CD4-positive, alpha-beta T cell treated with Interleukin-4 for 4 hours (primary cell): ENCODE measurements at places on chromosomes 16 and 17.

GRCh38 chr17:4556996-4557395, 1.8 kb upstream of the MYBBP1A start:
- DNase-seq = no peak

DNA sequence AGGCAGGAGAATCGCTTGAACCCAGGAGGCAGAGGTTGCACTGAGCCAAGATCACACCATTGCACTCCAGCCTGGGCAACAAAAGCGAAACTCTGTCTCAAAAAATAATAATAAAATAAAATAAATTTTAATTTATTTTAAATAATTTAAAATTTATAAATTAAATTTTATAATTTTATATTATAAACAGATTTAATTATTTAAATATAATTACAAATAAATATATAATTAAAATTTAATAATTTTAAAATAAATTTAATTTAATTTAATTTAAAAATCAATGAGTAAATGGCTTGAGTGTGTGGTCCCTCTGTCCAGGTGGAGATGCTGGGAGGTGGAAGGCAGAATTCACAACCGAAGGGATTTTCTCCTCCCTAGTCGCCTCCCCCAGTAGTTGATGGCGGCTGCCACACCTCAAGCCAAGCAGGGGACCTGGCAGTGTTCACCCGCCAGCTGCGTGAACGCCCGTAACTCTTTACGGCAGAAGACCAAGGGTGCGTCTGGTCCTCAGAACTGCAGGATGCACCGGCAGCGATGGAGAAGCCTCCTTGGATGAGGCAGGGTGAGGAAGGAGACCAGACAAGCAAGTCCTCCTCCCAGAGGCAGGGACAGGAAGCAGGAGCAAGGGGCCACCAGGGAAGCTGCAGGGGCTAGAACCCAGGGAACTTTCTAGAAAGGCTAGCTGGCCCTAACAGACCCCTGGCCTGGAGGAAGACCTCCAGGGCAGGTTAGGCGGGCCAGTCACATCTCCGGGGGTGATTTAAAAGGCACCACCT, 22.9 kb upstream of the KRT17 start:
- DNase-seq = no peak

- DNase-seq = no peak
Measured at GRCh38 chr16:76984196-76984595, 206.8 kb upstream of the MON1B start.

DNA sequence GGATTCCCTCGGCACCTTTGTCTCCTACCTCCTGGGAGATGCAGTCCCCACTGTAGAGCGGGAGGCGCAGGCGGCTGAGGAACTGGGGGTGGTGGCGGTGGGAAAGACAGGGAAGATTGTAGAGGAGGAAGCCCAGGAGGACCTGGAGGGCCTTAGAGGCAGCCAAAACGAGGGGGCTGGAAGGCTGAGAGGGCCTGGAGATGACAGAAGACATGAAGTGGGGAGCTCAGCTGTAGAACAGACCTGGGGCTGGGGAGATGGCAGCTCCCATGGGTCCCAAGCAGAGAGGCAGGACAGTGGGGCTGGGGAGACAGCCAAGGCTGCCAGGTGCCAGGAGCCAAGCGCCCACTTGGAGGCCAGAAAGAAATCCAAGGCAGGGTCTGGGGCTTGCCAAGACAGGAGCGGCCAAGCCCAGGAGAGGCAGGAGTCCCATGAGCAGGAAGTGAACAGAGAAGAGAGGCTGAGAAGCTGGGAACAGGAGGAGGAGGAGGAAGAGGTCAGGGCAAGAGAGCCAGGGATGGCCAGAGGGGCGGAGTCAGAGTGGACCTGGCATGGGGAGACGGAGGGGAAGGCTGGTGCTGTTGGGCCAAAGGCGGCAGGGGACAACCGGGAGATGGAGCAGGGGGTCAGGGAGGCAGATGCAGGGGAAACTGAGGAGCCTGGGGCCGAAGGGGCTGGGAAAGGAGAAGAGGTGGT, 803 bp downstream of the APOBR start:
- no peak for DNase-seq

DNA sequence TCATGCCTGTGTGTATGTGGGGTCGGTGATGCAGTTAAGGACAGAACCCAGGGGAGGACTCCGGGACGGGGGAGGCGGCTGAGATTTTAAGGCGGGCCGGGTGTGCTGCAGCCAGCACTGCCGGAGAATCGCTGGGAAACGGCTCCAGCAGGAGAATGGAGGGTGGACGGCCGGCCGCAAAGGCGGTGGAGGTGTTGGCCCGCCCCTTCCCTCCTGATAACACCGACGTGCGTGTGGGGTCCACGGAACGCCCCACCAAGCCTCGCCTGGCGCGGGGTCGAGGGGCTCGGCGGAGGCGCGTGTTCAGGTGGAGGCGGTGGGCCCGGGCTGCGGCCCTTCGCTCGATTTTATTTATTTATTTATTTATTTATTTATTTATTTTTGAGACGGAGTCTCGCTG, 633 bp downstream of the ZNF843 start:
- DNase-seq = no peak

DNA sequence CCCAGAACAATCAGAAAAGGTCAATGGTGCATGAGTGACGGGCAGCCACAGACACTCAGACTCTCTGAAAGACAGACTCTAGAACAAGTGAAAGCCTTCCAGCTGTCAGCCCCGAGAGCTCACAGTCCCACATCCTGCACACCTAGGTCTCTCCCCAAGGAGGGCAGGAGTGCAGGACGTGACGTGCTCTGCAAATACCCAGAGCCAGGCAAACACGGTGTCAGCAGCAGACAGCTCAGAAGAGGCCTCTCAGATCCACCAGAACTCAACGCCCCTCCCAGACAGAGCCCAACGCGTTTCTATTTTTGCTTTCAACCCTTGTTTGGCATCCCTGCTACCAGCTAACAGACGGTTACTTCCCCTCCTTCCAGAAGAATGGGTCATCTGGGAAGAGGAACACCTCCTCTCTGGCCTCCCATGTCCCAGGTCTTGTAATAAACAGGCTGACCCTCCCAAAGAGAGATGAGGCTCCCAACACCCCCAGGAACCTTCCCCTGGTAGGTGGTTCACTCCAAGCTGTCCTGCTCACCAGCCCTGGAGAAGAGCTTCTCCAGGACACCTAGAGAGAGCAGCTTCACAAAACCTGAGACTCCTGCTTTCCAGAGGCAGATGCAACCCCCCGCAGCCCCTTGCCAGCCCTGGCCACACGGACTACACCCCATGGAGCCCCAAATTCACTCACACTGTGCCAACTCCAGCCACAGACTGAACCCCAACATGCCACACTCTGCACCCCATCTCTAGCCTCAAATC, 7.6 kb downstream of the PITPNM3 start:
- no peak for DNase-seq

- peak; percentile 79 for DNase-seq
Measured at GRCh38 chr17:82859431-82860403, 19.9 kb upstream of the ZNF750 start.

DNA sequence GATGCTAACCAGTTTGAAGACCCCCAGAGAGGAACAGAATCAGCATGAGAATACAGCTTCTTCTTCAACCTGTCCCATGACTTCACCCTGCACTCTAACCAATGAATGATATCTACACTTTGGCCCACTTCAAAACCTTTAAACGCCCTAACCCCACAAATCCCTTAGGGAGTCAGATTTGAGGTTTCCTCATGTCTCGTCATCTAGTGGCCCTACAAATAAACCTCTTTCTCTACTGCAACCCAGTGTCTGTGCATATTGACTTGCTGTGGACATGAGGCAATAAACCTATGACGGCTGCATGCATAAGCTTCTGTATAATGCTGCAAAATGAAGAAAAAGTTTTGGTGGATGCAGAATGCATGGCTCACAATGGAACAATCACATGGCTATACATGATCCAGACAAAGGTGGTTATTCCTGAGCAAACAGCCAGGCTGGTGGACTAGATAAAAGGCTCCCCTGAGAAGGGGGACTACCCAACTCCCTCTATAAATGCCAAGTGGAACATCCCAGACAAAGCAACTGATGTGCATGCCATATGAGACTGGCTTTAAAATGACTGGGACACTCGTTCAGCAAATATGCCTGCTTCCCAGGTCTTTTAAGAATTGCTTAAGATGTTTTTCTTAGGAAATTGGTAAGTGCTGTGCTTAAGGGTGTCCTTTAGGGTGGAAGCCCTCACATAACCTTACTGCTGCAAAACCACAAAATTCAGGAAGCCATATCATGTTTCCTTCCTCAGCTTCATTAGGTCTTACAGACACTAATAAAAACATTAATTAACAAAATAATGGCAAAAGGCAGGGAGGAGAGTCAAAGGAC, 12.2 kb downstream of the N4BP1 start:
- no peak for DNase-seq

- no peak for DNase-seq
Measured at GRCh38 chr16:65213866-65214595, 92.2 kb upstream of the CDH11 start.

DNA sequence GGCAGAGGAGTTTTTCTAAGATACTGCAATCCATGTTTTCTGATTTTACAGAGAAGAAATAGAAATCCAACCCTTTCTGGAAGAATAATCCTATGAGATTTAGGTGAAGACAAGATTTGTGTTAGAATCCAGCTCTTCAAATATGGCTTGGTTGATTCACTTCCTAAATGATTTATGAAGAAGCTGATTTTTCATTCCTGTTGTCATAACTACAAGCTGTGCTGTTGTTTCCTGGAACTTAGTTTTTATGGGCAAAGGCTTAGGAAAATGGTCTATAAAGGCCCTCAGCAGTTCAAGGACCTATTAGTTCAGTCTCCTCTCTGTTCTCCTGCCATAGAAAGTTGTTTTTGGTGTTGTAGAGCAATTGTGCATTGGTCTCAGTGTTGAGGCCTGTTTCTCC, 174.2 kb upstream of the FAM20A start:
- DNase-seq = no peak

DNA sequence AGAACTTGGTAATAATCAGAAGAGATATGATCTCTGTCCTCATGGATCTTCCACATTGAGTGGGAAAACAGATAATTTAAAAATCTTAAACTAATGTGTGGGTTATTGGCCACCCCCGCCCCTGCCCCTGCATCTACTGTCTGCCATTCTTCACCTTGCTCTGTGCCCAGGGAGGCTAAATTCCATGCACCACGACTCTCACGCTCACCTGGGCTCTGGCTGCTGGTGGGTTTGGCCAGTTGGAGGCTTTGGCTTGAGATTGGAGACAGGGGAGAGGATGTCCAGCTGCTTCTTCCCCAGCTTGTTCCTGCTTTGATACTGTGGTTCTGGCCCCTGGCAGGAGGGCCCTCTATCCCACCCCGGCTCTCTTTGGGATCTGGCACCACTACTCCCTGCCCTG, 127.9 kb downstream of the IRX5 start:
- no peak for DNase-seq

GRCh38 chr17:28841901-28842281, 699 bp downstream of the FAM222B start:
- DNase-seq = peak; percentile 13
